ENCODE measurements at places on chromosomes 13 and 19.

- DNase-seq: no peak
These were observed 48.8 kb downstream of the COMP start for GRCh38 chr19:18742324-18742723.

DNA sequence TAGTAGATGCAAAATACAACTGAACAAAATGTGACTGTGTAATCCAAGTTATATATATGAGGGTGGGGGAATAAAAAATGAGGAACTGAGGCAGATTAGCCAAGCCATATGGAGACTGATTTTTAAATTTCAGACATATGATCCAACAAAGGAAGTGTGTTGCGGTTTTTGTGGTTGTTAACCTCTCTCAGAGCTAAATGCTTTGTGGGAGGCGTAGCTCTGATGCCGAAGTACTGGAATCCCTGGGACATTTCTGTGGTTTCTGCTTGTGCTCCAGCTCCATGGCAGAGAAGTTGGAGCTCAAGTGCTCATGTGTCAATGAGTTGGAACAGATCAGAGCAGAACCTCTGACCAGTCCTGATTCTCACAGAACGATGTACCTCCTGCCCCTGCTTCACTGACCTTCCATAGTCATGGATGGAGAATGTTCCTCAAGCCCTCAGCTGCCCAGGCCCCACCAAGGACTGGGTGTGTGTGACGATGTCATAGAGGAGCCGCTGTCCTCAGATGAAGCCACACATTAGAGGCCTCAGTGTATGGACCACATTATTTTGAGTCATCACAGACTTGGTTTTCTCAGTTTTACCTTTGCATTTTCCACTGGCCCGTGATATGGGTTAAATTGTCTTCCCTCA is 107.6 kb downstream of the SOX1 start:
- DNase-seq: no peak

DNA sequence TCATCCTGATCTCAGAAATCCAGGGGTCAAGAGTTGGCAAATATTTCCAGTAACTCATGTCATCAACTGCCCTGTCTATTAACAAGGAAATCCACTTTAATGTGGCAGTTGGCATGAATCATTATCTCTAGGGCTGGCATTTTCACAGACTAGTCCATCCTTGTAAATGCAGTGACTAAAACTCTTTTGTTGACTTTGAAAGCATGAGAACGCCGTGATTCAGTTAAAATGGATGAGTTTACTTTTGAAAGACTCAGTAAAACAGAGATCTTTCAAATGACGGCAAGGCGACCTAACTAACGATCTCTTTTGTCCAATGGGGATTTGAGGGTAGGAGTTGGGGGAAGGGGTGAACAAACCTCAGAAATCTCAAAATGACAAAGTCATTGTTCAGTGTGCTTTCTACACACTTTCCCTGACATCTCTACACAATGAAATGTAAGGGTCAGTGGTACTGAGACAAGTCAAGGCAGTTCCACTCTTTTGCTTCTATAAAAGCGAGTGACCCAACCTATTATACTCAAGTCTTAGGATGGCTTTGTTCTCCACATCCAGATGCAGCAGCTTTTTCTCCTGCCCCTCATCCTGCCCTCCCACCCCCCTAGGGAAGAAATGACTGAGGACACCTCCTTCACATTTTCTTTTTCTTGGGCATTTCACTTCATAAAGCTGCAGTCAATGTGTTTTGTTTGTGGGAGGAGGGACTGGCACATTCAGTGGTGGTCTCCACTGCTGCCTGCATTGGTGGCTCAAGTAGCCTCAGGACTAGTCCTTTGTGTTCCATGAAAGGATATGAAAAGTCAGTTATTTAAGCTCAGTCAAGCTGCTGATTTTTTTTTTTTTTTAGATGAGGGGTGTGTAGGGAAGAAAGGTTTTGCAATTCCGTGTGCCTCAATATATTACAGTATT is 200.5 kb downstream of the ABCC4 start:
- no peak for DNase-seq

DNA sequence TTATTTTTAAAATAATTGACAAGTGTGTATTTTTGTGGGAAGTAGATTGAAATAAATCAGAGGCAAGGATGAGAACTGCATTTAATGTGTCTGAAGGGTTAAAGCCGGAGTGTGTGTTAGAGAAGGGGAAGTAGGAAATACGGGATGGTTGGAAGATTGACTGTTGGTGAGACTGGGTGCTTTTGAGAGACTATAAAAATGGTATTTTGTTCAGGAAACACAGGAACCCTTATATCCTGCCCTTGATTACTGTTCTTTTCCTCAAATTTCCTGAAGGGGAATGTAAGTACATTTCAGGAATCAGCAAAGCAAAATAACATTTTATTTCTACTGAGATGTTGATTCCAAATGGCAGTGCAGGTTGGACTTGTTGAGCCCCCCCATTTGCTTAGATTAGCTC is 15.1 kb downstream of the IFT88 start:
- DNase-seq: no peak

DNA sequence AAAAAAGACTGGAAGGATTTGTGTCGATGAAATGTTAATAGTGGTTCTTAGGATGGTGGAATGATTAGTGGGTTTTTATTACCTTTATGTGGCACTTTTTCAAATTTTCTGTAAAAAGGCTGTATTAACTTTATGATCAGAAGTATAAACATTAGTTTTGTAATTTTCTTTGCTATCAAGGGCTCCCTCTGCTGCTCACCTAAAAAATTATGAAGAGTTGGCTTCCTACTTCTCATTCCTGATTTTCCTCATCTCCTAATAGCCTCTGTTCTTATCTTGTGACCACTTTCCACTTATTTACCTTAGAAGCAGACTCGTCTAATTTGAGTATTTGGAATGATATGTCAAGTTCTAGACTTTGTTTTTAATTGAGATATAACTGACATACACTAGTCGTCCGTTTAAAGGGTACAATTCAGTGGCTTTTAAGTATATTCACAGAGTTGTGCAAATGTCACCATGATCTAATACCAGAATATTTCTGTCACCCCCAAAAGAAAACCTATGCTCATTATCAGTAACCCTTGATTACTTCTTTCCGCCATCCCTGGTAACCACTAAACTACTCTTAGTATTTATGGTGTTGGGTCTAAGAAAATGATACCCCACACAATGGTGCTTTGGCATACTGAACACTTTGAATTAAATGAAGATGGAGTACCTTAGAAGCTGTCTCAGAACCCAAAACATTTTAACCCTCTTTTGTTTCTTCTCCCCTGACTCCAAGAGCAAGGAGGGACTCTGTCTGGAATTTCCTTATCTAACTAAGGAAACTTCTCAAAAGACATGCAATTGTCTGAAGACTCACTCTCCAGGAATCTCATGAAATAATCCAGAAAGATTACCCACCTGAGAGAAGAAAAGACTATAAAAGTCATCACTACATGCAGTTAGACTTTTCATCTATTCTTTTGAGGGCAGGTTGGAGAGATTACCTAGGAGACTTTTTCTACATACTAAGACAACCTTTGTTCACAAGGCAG is 311.3 kb downstream of the DLEU7 start:
- no peak for DNase-seq
